NCI-H2171 treated with DMSO at 0.1 percent for 48 hours (cell line): ENCODE measurements at places on chromosomes 1 and 21.

- peak; percentile 65 for DNase-seq
These were observed 10.5 kb downstream of the IGSF21 start for GRCh38 chr1:18118078-18118477.

GRCh38 chr1:108114033-108114599 lies 86.0 kb downstream of the SLC25A24 start:
- no peak for DNase-seq

- DNase-seq = no peak
These were observed 19.0 kb downstream of the YTHDF2 start for GRCh38 chr1:28755701-28756100.

DNA sequence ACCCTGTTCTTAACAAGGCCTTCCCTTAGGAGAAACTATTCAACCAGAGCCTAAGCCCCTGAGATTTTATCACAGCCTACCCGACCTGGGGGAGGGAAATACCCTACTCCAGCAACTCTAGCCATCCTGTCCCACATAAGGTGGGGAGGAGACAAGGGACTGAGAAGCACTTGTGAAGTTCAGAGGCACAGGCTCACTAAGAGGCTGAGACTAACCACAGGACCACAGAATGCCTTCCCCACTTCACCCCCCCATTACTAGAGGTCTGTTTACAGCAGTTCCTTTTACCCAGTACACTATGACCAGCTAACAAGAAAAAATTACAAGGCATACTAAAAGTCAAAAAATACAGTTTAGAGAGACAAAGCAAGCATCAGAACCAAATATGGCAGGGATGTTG lies 86.8 kb downstream of the TEX35 start:
- DNase-seq = no peak

DNA sequence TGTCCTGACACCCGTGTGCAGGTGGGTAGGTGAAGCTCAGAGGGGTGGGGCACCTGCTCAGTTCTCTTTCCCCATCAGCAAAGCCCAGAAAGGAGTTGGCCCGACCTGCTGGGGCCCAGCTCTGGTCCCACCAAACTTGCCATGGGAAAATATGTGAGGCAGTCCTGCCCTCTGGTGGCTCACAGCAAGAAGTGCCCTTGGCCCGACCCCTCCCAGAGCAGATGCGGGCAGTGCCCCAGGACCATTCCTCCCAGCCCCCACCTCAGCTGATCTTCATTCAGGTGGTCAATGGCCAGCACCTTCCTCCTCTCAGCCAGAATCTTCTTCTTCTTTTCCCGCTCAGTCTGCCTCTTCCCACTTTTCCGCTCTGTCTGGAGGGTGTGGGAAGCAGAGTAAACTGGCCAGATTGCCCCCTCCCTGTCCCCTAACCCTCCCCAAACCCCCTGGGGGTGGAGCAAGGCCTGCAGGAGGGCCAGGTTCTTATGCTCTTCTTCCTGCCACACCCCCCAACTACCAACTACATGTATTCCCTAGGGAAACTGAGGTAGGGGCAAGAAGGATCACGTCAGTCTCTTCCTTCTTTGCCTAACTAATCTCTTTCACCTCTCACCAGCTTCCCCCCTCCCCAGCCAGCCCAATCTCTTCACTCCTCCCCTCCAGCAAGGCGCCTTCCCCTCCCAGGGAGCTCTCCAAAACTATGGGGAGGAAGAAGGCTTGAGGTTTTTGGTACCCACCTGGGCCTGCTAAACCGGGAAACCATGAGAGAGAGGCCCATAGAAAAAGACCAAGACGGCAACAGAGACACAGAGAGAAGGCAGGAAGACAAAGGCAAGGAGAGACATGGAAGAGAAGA lies 15.6 kb downstream of the TNNT2 start:
- DNase-seq = peak; percentile 36
